ENCODE measurements at places on chromosomes 5 and 9. TPM values are rescaled to one million over a fixed set of nuclear protein-coding genes. Genes with fewer than 3 reads are reported as not detected.

- no peak for DNase-seq
Observed at GRCh38 chr9:137317718-137318511, 15.8 kb upstream of the NRARP start.

DNA sequence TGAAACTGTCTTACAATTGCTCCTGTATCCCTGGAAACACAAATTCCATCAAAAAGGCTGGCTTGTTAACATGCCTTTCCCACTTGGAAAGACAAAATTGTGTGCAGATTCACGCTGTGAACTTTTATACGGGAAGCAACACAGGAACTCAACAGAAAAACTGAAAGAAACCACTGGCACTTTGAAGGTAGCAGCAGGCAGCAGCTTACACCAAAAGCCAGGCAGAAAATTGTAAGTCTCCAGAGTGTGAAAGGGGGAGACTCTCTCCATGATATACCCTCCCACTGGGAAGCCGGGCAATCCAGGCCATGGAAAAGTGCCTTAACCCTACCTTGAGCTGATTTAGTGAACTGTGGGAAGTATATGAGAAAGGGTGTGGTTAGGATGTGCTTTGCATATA lies 943.7 kb downstream of the CDH18 start:
- DNase-seq, result no peak

DNA sequence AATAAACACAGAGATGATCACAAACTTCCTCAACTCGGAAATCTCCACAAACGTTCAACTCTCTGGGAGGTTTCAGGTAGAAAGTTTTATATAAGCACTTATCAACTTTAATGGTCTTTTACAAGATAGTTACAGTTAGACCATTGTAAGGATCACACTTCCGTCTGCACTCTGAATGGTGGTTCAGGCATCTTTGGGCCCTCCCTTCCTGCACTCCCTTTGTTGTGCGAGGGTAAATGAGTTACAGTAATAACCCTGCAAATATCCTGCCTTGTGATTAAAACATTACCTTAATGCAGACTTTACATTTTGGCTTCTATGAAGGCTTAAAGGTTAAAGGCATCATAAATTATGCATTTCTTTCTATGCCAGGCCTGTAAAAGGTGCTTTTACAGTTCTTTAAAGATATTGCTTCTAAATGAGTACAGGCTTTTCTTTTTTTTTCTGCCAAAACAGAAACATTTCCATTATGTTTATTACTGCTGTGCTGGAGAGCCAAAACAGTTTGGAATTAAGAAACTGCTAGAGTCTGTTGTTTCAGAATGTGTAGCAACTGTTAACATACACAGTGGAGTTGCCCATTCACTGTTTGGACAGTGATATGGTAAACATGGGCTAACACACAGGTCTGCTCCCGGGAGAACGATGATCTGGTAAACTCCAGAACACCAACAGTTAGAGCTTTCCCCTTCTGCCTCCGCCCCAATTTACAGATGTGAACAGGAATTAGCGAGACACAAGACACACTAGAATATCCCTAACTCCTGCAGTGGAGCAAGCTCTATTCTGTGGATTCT lies 1.1 kb downstream of the PRUNE2 start:
- DNase-seq, result no peak

GRCh38 chr5:111083323-111083722 lies 8.8 kb upstream of the WDR36 start:
- DNase-seq, result no peak

DNA sequence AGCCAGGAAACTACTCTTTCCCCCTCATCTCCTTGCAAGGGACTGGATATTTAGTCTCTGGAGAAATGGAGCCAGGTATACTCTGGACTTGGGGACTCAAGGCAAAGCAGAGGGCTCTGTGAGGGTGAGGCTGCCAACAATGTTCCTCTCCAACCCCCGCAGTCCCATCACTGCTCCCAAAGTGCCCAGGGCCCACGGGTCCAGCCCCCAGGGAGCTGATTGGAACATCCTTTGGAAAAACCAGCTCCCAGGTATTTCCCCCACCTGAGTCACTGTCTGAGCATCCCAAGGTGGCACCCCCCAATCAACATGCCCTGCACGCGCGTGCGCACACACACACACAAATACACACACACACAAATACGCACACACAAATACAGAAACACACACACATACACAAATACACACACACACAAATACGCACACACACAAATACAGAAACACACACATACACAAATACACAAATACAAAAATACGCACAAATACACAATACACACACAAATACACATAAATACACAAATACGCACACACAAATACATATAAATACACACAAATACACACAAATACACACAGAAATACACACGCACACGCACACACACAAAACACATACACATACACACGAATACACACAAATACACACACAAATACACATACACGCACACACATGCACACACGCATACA lies 137.4 kb downstream of the DAB2IP start:
- DNase-seq, result peak; percentile 70

HSPB3 gene
- total RNA-seq, result not detected

MTREX gene
- total RNA-seq, result 61.3 TPM

- DNase-seq, result no peak
Observed at GRCh38 chr9:126528111-126528510, 85.6 kb upstream of the LMX1B start.

FGF1 gene
- 0.73 TPM for total RNA-seq

GHR gene
- total RNA-seq, result 2.7 TPM

All from osteocyte (in vitro differentiated cells).